ENCODE measurements at places on chromosomes 5 and 9. TPM values are rescaled to one million over a fixed set of nuclear protein-coding genes. Genes with fewer than 3 reads are reported as not detected.

Gene BARX1
- 0.61 TPM for total RNA-seq

Gene PLAC8L1
- total RNA-seq, result 0.57 TPM

Gene SPRY4
- total RNA-seq, result 1.5 TPM

Gene CD74
- 325 TPM for total RNA-seq

Gene SETX
- 46.0 TPM for total RNA-seq

Gene LRRC70
- 0.73 TPM for total RNA-seq

Gene FIBCD1
- not detected for total RNA-seq

Gene BTNL8
- not detected for total RNA-seq

Gene SPATA31A3
- not detected for total RNA-seq

Gene MSMP
- total RNA-seq, result 0.88 TPM

Gene TAL2
- not detected for total RNA-seq

Measured in activated CD4-positive, alpha-beta T cell treated with anti-CD3 and anti-CD28 coated beads, Interleukin-2, amount 10 ng/mL, durations not matched to agents 24 days and 14 days (primary cell).